ENCODE measurements at places on chromosomes 16 and 17.

GRCh38 chr16:87742781-87743490 lies 22.9 kb downstream of the KLHDC4 start:
- no peak for DNase-seq

DNA sequence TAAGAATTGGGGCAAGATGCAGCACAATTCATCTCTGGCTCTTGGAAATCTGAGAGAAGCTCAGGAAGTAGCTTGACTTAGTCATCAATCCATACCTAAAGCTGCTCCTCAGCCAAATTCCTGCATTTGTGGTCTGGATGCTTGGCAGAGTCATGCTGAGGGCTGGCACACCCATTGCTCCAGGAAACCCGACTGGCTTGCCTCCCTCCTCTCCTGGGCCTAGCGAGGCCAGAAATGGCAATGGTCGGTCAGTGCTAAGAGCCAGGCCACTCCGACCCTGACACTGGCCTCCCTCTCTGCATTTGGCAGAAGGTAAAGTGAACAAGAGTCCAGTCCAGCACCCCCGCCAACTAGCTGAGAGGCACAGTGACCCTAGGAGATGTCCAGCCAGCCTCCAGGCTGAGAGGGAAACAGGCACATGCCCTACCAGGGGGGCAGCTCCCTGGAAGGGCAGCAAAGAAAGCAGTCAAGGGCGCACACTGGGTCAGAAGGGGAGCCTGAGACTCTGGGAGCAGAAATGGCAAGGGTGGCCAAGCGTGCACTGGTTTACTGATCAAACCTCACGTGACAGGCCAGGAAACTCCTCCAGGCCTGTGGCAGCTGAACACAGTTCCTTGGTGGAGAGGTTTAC lies 10.0 kb downstream of the POLDIP2 start:
- no peak for DNase-seq

- no peak for DNase-seq
These were observed 15.3 kb downstream of the SLC13A2 start for GRCh38 chr17:28488533-28489276.

GRCh38 chr17:30809867-30810266 lies 14.6 kb downstream of the CRLF3 start:
- no peak for DNase-seq
